ENCODE measurements at places on chromosomes 4 and X.

DNA sequence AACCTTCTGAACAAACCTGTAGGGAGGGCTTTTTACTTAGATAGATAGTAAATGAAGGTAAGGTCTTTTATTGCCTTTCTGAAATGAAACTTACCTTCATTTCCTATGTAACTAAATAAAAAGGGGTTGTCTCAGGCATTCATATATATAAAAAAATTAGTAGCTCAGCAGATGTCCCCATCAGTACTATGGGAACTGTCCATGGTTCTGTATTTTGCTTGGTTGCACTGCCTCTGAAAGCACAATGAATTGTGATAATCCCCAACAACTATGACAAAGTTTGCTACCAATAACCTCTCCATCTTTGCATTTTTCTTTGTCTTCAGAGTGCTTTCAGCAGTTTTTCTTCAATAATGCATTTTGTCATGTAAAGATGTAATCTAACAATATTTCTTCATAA lies 222.4 kb downstream of the SLIT2 start:
- no peak for DNase-seq

DNA sequence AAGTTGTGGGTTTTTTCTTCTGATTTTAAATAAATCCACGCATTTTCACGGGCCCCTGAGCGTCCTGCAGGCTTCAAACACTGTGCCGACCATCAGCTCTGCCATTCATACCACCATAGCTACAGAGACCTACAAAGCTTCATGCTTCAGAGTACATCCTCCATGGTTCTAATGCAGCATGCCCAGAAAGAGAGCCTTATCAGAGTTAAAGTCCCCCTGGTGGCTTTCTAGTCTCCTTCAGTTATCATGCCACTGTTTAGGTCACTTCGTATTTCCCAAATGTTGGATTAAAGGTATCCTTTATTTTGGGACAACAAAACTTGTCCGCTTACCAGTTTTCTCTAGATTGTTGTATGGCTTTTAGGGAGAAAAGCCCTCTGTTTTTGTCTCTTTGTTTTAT lies 66.7 kb upstream of the VCX2 start:
- DNase-seq = no peak

DNA sequence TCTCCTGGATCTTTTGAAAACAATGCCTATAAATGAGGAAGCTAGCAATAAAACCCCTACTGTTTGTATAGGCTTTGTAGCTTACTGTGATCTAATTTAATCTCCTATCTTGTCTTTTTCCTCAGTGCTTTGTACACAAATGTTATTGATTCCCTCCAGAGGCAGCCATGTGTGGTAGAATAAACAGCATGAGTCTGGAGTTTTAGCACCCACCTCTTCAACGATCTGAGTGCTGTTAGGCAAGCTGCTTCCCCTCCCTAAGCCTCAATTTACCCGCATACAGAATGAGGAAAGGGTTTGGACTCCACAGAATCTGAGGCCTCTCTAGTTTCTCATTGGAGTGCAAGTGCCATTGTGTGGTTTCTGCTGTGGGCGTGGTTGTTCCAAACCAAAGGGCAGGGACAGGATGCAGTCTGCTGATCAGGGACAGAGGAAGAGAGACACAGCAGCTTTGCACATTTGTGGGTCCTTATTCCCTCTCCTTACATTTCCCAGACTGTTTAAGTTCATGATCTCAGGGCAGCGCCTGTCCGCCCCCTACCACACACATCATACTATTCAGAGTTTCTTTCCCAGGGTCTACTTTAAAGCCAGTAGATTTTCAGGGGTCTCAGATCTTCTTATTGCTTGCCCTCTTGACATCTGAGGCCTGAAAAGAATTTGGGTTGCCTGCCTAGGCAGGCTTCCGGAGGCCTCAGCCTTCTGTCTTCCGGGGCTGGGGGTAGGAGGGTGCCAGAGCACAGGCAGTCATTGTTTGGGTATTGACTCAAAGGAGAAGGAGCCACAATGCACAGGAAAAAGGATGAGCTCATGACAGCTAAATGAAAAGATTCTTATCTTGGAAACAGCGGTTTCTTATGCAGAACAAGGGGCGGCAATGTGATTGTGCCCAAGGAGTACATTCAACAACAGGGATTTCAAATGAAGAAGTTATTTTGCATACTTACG lies 114.9 kb upstream of the TEX13D start:
- no peak for DNase-seq

GRCh38 chr4:88964450-88964849 lies 92.5 kb downstream of the FAM13A start:
- no peak for DNase-seq

- DNase-seq = no peak
These were observed 48.5 kb upstream of the ZNF157 start for GRCh38 chrX:47321823-47322371.

DNA sequence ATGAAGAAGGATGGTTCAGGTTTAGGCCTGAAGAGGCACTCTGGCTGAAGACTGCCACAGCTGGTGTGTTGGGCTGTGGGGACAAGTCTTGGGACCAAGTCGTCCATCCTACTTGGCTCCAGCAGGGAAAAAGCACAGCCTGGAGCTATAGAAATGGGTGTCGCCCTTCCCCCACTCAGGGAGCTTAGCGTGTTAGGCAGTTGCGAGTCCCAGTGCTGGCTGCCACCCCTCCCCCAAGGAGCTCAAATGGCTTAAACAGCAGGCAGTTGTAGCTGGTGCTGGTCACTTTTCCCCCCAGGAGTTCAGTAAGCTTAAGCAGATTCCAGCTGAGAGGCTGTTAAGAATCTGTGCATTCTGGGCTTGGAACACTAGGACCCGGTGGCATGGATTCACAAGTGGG lies 319.5 kb upstream of the POF1B start:
- no peak for DNase-seq

GRCh38 chr4:87799301-87800113 lies at the start of gene IBSP:
Gene IBSP (plus strand): TSS chr4:87799554. CDS start chr4:87802362, 2,808 bp downstream.
- DNase-seq = no peak

DNA sequence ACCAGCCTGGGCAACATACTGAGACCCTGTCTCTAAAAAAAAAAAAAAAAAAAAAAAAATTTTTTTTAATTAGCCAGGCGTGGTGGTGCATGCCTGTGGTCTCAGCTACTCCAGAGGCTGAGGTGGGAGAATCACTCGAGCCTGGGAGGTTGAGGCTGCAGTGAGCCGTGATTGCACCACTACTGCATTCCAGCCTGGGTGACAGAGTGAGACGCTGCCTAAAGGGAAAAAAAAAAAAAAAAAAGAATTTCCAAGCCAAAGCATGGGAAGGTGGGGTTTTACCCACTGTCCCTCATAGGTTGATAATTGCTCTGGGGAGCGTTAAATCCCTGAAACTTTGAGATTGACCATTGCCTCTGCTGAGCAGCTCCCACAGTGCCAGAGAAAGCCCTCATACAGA lies 427.5 kb downstream of the BCOR start:
- no peak for DNase-seq

GRCh38 chrX:80237072-80237471 lies 183.2 kb upstream of the TENT5D start:
- no peak for DNase-seq

DNA sequence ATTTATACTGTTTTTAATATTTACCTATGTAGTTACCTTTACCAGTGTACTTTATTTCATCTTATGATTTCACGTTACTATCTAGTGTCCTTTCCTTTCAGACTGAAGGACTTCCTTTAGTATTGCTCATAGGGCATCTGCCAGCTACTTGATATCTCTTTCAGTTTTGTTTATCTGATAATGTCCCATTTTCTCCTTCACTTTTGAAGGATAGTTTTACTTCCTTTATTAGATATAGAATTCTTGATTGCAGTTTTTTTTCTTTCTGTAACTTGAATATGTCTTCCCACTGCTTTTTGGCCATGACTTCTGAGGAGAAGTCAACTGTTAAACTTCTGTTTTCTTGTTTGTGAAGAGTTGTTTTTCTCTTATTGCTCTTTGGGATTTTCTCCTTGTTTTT lies 69.4 kb upstream of the MAGED1 start:
- DNase-seq = no peak

DNA sequence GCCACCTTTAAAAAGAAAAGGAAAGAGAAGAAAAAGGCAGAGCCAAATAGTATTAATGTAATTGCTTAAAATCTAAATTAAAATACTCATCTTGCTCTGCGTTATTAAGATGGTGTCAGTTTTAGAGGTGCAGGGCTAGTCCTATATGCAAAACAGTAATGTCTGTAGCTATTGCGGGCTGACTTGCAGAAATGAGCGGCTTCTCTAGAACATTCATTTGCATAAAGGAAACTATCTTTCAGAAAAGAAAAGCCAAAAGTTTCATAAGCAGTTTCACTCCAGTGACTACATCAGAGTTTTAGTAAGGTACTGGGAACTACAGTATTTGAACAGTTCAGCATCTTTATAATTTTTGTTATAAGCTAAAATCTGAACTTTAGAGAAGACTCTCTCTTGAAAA lies 6.0 kb downstream of the SMAD1 start:
- no peak for DNase-seq

GRCh38 chrX:18917831-18918230 lies 66.1 kb downstream of the PHKA2 start:
- no peak for DNase-seq
